ENCODE measurements at places on chromosomes 5 and 9.

- DNase-seq: no peak
These were observed 361.3 kb downstream of the ENC1 start for GRCh38 chr5:74279244-74279643.

GRCh38 chr5:179512452-179513000 is 37.8 kb upstream of the RUFY1 start:
- no peak for DNase-seq

GRCh38 chr5:61251874-61252642 is 80.0 kb upstream of the ZSWIM6 start:
- no peak for DNase-seq

DNA sequence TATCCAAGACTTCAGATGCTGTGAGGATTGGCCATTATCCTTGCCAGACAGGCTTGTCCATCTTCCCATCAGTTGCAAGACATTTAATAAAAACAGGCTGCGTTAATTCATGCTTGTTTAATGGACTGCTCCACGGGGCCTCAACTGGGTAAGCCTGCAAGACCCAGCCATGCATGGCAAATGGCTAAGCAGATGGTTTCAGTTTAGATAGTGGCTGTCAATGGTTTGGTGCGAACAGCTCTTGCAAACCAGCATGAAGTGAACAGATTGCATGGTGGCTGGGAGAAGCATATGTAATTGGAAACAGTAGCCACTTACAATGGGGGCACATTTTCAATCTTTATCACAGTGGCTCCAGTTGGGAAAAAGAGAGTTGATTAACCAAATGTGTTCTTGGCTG is 628.2 kb upstream of the KLF4 start:
- no peak for DNase-seq

DNA sequence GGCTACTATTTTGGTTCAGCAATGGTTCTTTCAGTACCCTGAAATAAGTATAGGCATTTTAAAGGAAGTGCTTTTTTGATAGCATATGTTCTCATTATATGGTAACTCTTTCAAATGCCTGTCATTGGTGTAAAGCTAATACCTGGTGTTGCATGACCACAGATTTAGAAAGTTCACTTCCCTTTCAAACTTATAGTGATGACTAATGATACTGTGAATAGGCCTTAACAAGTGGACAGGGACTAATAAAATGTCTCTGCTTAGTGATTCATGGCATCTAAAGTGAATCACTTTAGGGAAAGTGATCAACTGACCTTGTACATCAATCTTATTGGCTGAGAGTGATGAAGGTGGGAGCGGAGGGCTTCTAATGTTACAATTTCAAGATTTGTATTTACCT is 21.6 kb downstream of the MRPL22 start:
- DNase-seq: peak; percentile 80

- DNase-seq: no peak
These were observed 7.6 kb downstream of the FYB1 start for GRCh38 chr5:39211773-39212172.

- DNase-seq: peak; percentile 34
These were observed 107.4 kb upstream of the LHFPL2 start for GRCh38 chr5:78755822-78756429.

- DNase-seq: no peak
These were observed 24.8 kb upstream of the RLN1 start for GRCh38 chr9:5364294-5365024.

GRCh38 chr5:85651731-85652130 is 966.0 kb upstream of the COX7C start:
- DNase-seq: no peak

DNA sequence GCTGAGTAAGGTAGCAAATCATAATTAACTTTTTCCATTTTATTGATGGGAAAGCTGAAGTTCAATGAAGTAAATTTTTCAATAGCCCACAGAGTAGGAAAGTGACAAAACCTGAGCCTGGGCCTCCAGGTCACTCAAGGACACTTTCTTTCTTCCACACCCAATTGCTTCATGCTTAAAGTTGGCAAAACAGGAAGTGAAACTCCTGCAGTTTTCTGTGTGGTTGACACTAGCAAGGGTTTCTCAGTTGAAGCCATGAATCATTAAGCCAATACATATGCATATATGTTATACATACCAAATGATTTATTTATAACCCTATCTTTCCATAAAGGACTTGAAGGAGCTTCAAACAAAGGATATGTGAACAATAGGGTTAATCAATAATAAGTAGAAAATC is 13.9 kb downstream of the TLR4 start:
- no peak for DNase-seq

DNA sequence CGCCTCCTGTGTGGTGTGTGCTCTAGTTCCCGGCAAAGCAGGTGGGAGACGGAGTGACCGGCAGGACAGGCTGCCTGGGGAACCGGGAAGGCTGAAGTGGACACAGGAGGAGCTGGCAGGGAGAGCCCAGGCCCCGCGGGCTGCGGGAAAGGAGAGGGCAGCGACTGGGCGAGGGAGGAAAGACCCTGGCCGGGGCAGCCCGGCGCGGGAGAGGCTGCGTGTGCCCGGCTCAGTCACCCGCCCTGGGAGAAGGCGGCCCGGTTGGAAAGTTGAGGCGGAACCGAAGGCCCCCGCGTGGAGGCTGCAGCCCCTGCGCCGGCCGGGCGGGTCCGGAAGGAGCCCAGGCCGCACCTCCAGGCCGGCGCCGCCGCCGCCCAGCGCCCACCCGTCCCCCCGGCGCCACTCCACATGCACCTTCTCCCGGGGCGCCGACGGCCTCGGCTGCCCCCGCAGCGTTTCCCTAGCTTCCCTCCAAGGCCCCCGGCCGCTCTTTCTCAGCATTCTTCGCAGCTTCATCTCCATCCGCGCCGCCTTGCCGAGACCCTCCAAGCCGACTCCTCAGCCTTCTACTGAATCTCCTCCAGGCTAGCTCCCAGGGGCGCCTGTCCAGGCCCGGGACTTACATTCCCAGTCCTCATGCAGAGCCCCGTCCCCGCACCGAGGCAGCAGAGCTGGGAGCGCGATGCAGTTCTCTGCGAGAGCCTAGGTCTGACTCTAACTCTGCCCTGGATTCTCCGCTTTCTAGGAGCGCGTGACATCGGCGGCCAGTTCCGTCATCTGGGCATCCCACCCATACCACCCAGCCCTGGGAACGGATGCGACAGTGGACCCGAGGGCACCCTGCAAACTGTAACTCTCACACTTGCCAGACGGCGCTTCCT is 152.0 kb downstream of the ERCC6L2 start:
- no peak for DNase-seq

GRCh38 chr9:29213417-29214153 is 1640.3 kb upstream of the C9orf72 start:
- DNase-seq: peak; percentile 62

DNA sequence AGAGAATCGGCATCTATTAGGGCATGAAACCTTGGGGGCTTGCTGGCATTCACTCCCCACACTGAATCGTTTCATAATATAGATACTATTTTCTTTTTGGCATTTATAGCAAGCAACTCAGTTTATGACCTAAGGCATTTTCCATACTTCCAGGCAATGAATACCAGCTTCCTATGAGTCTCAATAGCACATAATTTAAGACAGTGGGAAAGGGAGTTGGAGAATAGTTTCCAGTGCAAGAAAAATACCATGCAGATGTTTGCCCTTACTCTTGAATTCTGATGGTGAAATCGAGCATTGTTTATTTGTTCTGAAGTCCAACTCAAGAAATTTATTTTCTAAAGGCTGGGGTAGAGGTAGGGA is 175.8 kb upstream of the KLF9 start:
- no peak for DNase-seq

GRCh38 chr9:106655966-106656365 is 207.0 kb upstream of the ZNF462 start:
- DNase-seq: no peak

- no peak for DNase-seq
These were observed 76.4 kb downstream of the HAPLN1 start for GRCh38 chr5:83644301-83644700.

DNA sequence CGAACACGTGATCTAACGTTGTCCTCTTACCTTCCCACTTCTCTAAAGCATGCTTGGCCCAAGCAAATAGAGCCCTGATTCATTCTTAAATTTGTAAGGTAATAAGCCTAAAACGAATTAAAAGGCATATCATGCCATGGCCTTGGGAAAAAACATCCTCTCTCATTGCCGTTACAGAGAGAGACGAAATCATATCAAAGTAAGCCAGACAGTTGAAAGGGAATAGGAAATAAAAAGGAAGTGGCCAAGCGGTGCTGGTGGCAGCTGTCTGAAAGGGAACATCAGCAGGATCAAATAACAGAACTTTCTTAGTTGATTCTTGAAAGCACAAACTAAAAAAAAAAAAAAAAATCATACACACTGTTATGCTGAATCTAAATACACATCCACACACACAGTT is 49.1 kb upstream of the CDH6 start:
- no peak for DNase-seq

DNA sequence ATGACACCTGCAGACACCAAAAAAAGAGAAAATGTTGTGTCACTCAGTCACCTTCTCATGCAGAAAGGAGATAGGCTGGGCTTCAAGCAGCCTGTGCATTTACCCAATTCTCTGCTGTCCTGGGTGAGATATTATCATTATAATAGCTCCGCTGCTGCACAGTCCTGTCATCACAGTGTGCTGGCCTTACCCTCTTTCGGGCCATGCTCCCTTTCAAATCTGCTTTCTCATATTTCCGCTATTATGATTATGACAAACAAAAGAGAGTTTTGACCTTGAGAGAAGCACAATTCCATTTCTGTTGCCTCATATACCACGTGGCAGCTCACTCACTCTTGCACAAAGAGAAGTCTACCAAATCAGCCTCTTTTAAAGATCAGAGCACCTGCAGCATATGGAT is 1350.1 kb upstream of the ACO1 start:
- no peak for DNase-seq

- DNase-seq: no peak
These were observed 22.0 kb downstream of the GNG10 start for GRCh38 chr9:111683392-111683791.

- no peak for DNase-seq
These were observed 265.3 kb downstream of the ENC1 start for GRCh38 chr5:74375271-74375670.

GRCh38 chr9:113621309-113621791 is 157.8 kb downstream of the RGS3 start:
- DNase-seq: no peak

- no peak for DNase-seq
These were observed 2.4 kb downstream of the EHMT1 start for GRCh38 chr9:137621131-137621757.
